ENCODE measurements at places on chromosomes 1 and 21.

DNA sequence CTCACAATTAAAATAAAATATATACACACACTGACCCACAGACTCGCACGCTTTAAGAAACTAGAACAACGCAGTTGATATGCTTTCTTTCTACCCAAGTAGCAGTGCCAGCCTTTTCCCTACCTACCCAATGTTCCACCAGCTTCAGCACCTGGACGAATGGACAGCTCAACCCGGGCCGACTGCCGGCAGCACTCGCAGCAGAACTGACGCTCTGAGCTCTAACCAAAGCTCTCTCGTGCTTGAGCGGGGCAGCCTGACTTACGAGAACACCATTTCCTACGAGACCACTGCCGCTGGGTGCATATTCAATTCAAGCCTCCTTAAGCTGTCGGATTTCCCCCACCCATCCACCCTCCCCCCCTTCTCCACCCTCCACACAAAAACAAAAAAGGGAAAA is 127.4 kb upstream of the DPYD start:
- DNase-seq: peak; percentile 71

DNA sequence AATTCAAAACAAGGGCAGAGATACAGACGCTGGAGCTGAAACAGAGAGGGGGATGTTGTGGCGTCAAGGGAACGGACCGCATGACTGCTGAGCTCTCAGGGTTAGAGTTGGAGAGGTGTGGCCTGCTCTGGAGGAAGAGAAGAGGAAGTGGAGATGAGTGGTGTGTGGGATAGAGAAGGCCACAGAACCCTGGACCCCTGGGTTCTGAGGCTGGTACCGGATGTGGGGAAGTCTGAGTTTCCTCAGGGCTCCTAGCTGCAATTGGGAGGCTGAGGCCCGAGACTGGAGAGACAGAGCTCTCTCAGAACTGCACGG is 1.8 kb downstream of the BCAN start:
- DNase-seq: no peak

GRCh38 chr1:77565321-77565720 is 117.1 kb downstream of the ZZZ3 start:
- DNase-seq: no peak

DNA sequence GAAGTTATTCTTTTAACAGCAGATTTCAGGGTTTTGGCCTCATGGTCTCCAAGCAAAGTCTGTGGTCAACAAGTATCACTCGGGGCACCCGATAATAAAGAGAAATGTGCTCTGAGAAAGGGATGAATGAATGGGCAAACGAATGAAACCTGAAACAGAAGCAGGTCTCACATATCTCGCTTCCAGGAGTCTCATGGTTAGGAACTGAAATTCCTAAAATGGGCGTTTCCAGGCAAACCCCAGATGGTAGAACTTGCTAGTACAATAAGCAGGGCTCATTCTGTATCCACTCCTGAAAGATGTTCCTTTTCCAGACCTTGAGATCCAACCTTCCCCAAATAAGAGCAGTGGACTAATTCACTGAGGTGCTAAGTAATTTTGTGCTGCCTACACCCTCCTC is 87.2 kb downstream of the LAMC2 start:
- no peak for DNase-seq

GRCh38 chr21:16573578-16573977 is 843.8 kb downstream of the USP25 start:
- no peak for DNase-seq

DNA sequence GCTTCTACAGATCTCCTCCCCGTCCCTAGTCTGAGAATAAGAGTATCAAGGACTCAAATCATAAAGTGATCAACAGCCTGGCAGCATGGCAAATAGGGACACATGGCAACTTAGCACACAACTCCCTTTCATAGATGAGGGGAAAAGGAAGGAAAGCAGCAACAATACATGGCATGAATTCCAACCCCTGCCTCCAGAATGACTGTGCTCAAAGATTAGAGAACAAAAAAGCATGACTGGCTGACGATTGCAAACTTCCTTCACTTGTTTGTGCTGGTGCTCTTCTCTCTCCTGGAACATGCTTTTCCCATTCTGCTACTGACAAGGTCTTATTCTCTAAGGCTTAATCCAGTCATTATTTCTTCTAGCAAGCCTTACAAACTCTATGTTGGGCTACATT is 11.5 kb downstream of the KTI12 start:
- no peak for DNase-seq

GRCh38 chr1:173420330-173420806 is 56.8 kb upstream of the PRDX6 start:
- peak; percentile 66 for DNase-seq

DNA sequence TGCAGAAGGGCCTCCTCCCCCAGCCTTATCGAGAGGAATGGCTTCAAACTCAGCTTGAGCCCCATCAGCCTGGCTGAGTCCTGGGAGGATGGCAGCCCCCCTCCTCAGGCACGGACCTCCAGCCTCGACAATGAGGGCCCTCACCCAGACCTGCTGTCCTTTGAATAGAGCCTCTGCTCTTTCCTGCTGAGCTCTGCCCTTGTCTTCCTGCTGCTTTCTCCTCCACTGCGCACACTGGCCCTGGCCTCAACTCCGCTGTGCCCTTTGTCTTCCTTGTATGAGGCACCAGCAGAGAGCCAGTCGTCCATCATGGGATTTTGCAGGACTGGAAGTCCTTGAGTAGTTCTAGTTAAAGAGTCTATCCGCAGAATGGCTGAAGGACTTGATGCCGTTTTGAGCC is 2.0 kb downstream of the C1orf226 start:
- no peak for DNase-seq

GRCh38 chr1:226248091-226248490 is 24.6 kb downstream of the MIXL1 start:
- DNase-seq: no peak

GRCh38 chr1:90834886-90835660 is 118.0 kb upstream of the BARHL2 start:
- DNase-seq: no peak

- DNase-seq: no peak
These were observed 5.9 kb upstream of the CTRC start for GRCh38 chr1:15432324-15432723.

GRCh38 chr1:246309247-246309884 is 197.7 kb downstream of the SMYD3 start:
- DNase-seq: no peak

GRCh38 chr1:117061986-117062415 is 1.9 kb downstream of the TTF2 start:
- DNase-seq: peak; percentile 57

DNA sequence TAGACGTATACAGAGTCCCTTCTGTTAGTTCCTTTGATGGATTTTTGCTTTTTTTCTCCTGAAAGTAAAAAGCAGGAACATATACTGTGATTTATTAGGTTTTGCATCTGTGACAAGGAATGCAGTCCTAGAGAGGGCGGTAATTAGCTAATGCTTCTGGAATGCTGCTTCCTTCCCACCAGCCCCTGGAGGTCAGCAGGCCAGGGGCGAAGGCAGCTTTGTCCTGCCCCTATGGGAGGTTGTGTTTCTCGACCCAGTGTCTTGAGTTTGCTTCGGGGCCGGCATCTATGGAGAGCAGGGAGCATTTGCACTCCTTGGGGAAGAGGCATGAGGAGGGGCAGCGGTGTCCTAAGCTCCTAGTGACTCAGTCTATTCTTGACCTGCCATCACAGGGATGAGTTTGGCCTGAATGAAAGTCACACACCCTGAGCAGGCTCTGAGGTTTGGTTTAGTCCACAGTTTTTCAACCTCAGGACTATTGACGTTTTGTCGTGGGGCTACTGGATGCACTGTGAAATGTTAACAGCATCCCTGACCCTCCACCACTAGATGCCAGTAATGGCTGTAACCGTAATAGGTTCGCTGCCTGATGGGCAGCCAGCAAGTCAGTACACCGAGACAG is 85.0 kb upstream of the KCNJ15 start:
- no peak for DNase-seq

DNA sequence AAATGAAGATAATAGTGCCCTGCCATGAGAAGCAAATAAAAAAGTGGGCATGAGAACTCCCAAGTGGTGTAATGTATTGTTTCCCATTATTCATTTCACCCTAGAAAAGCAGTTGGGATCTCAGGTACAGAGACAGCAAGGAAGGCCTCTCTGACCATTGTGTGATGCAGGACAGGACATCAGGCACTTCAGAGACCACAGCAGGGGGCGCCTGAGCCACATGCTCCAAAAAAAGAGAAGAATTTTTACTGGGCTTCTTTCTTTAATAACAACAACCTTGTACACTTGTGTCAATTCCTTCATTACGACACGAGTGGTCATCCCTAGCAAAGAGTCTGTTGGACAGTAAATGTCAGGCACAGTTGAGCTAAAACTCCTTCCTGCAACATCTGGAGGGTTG is 533.3 kb downstream of the OMA1 start:
- DNase-seq: no peak

GRCh38 chr21:44709426-44710293 is 1.7 kb downstream of the TSPEAR start:
- peak; percentile 15 for DNase-seq

GRCh38 chr1:20109223-20109856 is 10.0 kb downstream of the PLA2G2D start:
- DNase-seq: no peak

DNA sequence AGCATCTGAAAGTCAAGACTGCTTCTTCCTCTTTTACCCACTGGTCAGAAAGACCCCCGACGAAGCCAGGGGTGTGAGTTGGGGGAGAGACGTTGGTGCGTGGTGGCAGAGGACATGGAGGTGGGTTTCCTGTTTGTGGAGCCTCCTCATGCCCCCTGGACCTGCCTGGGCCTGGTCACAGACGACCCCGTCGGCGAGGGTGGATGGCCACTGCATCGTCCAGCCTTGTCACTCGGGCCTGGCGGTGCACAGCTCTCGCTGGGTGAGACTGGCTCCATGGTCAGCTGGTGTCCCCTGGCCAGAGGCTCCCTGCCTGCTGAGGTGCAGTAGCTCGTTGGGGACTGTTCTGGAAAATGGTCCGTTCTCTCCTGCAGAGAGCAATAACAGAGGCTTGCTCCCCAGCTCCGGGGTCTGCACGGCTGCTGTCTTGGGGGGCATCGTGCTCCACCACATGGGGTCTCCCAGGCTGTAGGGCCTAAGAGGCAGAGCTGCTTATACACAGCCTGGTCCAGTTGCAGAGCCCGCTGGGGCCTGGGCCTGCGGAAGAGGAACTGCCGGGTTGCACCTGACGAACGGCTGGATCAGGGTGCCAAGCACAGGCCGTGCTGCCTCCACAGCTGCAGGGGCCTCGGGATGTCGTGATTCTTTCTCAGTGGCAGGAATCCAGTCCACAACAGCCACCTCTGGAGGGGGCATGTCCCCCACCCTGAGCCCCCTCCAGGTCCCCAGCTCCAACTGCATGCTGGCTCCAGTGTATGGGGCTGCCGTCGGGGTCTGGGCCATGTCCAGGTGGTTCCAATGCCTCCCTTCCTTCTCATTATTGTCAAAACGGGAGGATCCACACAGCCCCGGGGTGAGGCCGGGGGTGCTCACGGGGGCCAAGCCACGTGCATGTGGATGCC is 18.0 kb upstream of the ACTRT2 start:
- no peak for DNase-seq

DNA sequence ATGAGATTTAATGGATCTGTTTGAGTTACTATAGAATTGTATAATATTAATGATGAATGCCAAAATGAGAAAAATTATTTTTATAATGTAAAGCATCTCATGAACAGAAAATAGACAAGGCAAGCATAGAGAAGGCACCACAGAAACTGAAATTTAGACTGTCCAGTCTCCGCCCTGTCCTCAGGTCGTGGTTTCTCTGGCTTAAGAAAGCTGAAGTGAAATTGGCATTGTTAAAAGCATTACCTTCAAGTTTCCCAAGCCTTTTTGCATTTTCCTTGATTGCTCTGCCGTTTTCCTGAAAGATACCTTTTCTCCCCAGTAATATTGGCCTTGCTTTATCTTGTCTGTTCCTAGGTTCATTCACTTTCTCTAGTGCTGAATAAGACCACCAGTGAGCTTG is 58.0 kb downstream of the VPS13D start:
- DNase-seq: no peak

GRCh38 chr1:181117648-181118449 is 29.3 kb downstream of the IER5 start:
- DNase-seq: no peak

GRCh38 chr1:161531986-161532643 is 7.8 kb downstream of the HSPA6 start:
- DNase-seq: no peak

DNA sequence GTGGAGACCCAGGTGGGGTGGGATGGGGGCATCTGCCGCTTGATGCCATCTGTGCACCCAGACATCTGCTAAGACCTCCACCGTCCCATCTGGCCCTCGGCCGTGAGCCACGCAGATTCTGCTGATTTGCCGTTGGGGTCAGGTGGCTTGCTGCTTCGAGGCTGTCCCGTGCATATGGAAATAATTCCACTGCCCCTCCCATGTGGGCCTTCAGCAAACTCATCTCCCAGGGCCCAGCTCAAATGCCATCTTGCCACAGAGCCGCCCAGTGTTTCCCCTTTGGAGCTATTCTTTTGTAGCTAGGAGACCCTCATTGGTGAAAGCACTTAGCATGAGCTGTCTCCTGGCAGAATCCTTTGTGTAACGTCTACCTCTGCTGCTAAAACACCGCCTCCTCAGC is 99.8 kb downstream of the KAZN start:
- no peak for DNase-seq

DNA sequence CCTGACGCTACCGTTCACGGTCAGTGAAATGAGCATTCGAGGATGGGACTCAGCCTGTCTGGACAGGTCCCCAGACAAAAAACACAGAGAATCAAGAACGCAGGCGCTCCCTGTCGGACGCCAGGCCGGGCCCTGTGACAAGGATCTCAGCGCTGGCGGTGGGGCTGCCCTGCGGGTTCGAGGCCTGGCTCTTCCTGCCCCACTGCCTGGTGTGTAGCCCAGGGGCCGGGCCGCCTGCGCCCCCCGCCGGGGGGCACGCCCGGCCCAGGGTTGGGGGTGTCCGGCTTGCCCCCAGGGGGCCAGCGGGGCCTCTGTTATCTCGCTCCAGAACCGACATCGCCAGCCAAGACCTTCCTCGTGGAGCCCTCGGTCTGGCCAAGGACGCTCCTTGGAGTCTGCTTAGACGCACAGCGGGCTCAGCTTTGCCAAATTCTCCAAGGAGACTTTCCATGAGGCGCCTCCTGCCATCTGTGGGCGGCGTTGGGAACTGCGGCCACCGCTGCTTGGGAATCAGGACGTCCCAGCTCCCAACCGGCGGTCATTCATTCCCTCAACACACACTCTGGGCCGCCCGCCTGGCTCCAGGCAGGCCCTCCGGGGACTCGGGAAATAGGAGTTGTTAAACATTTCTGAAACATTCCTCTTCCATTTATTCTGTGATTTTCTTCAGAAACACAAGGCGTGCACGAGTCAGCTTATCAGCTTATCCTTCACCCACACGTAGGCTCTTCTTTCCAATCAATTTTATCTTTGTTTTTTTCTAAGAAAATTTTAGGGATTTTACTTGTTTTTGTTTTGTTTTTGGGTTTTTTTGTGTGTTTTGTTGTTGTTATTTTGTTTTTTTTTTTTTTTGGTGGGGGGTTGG is 11.3 kb upstream of the RIPK4 start:
- no peak for DNase-seq

GRCh38 chr1:76330991-76331603 is 256.6 kb downstream of the ST6GALNAC3 start:
- DNase-seq: peak; percentile 35

DNA sequence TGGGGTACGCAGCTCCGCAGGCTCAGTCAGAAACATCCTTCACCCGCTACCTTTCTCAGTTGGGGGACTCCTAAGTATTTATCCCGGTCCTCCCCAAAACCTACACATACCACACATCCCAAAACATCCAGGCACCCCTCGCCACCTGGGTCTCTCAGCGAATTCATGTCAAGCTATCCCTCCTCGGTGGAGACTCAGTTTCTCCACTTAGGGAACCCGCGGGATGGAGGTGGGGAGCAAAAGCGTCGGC is 1.3 kb upstream of the ZBTB7B start:
- DNase-seq: no peak

GRCh38 chr1:24415910-24416665 is 486 bp downstream of the NIPAL3 start:
- no peak for DNase-seq

GRCh38 chr1:101100674-101101073 is 75.1 kb upstream of the DPH5 start:
- DNase-seq: no peak

Data from CD4-positive, alpha-beta memory T cell (primary cell).